ENCODE measurements at places on chromosomes 3 and 15.

GRCh38 chr3:122101646-122102045 is 46.5 kb downstream of the CD86 start:
- DNase-seq = peak; percentile 49

GRCh38 chr15:79322945-79323344 is 12.0 kb downstream of the TMED3 start:
- no peak for DNase-seq

- DNase-seq = peak; percentile 84
Observed at GRCh38 chr15:63019511-63020109, 22.9 kb upstream of the TPM1 start.

DNA sequence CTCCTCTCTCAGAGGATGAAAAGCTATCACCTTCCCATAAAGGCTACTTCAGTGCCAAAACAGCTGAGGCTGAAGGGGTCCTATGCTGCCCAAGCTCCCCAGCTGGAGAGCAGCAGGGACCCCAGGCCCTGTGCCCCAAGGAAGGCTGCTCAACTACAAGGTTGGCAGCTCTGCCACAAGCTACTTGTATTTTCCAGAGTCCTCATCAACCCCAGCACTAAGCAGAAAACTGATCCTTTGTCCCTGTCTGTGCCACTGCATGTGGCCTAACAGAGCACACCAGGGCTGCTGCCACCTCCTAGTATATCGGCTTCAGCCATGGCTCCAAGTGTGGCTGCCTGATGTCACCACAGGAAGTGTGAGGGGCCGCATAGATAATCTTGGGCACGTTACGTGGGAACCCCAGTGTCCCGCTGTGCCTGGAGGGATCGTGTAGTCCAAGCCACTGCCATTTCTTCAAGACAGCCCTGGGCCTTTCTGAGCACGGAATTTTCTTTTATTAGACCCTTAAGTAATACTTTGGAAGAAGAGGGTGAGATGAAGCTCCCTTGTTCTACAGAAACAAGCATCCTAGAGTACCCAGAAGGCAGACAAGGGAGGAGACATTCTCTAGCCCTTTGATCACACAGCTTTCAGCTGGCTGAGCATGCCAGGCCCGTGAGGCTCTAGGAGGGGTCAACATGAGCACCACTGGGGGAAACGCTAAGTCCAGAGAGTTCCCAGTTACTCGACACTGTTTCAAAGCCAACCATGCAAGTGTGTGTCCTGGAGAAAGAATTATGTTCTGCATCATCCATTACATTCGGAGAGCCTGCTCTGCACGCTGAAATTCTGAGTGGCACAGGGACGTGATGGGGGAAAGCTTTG is 60.7 kb downstream of the CAPN7 start:
- no peak for DNase-seq

DNA sequence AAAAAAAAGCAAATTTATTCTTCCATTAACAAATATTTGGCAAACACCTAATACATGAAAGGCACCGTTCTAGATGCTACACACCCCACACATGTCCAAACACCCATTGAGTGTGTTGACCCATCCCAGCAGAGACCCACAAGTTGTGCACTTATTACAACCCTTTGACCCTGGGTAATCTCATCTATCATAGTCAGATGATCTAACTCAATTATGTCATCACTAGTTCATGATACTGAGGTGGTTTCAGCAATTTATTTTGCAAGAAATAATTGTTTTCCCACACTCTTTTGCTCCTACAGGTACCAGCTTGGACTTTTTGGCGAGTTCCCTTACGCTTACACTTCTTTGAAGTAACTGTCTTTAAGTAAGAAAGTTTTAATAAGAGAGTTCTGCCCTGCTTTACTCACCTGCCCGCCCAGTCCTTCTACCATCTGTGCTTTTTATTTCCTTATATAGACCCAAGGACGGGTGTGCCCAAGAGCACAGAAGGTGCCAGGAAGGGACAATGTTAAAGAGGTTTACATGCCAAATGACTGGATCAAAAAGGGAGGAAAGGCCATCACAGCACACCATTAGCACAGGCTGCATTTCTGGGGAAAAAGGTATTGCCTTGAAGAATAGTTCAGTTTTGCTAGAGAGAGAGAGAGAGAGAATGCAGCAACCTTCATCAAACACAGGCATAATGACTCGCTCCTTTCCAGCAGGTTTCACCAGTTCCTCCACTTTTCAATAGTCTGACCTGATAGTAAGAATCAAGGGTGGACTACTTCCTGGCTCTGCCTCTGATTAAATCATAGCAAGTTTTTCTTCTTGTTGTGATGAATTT is 54.5 kb upstream of the ATP11B start:
- no peak for DNase-seq

- DNase-seq = peak; percentile 84
Observed at GRCh38 chr15:58332676-58333400, 99.0 kb upstream of the LIPC start.

- no peak for DNase-seq
Observed at GRCh38 chr15:79381593-79381992, 50.5 kb upstream of the MINAR1 start.

DNA sequence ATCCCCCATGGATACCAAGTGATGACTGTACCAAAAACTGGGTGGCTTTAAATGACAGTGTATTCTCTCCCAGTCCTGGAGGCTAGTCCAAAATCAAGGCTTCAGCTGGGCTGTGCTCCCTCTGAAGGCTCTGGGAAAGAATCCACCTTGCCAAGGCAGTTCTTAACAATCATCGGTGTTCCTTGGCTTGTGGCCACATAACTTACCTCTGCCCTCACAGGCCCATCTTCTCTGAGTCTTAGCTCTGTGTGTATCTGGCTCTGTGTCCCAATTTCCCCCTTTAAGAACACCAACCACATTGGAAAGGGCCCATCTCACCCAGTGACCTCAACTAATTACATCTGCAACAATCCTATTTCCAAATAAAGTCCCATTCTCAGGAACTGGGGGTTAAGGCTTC is 503.0 kb upstream of the PROK2 start:
- no peak for DNase-seq

Data from epithelial cell of proximal tubule (primary cell).